ENCODE measurements at places on chromosomes 13 and 19. TPM values are rescaled to one million over a fixed set of nuclear protein-coding genes. Genes with fewer than 3 reads are reported as not detected.

GRCh38 chr13:24362435-24362952, 53.1 kb downstream of the C1QTNF9 start:
- DNase-seq = no peak

- peak; percentile 61 for DNase-seq
Observed at GRCh38 chr19:29454109-29454508, 71.7 kb upstream of the VSTM2B start.

DNA sequence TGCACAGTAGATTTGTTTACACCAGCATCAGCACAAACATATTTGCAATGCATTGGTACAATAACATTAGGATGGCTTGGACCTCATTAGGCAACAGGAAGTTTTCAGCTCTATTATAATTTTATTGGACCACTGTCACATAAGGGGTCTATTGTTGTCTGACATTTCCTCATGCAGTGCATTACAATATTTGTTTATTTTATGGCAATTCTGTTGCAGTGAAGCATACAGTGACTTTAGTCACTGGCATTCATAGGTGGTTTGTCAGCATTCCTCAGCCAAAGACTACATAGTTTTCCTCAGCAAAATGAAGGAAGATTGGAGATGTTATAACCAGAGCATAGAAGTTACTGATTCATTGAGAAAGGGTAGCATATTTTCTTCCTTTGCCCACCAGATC, 1732.9 kb downstream of the PCDH9 start:
- DNase-seq = no peak

DNA sequence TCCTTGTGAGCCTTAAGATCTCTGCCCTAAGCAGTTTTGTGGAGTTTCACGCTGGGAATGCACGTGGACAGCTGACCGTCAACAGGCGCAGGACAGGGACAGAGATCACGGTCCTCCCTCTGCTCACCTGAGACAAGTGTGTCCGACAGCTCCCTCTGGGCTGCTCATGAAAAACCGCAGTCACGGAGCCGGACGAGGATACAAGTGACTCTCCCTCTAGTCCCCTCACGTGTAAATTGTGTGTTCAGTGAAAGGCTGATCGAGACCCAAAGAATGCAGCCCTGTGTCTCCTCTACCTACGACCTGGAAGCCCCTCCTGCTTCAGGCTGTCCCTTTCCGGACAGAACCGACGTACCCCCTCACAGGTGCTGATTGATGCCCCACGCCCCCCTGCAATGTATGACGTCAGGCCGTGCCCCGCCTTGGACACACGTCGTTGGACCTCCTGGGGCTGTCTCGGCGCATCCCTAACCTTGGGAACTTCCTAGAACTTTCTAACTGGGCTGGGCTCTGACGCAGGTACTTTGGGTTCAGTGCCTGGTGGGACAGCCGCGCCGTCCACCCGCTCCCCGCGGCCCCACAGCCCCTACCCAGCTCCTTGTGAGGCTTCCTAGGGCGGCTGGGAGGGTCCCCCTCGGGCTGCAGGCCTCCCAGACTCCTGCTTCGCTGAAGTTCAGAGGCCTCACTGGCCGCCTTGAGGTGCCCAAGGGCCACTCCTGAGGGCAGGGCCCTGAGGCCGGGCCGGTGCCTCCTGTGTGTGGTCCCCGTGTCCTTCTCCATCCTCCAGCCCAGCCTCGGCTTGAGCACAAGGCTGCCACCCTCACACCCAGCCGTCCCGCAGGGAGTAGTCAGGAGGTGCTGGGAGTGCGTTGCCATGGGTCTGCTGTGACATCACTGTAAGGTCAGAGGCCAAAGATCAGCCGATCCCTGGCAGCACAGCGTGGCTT, at the start of gene C13orf46:
Gene C13orf46 (minus strand): TSS at position 859 of the 947 bp plus-strand sequence. CDS start 79 bp downstream, at position 780.
- DNase-seq = peak; percentile 40

DNA sequence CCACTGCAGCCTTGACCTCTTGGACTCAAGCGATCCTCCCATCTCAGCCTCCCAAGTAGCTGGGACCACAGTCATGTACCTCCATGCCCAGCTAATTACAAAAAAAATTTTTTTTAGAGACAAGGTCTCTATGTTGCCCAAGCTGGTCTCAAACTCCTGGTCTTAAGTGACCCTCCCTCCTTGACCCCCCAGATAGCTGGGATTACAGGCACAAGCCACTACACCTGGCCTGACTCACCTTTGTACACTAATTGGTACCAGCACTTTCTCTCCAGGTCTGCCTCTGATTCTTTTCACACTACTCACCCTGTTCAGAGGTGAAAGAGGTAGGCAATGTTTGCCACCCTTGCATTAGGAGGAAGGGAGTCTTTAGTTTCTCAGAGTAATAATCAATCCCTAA, 5.5 kb upstream of the EPS15L1 start:
- no peak for DNase-seq

DNA sequence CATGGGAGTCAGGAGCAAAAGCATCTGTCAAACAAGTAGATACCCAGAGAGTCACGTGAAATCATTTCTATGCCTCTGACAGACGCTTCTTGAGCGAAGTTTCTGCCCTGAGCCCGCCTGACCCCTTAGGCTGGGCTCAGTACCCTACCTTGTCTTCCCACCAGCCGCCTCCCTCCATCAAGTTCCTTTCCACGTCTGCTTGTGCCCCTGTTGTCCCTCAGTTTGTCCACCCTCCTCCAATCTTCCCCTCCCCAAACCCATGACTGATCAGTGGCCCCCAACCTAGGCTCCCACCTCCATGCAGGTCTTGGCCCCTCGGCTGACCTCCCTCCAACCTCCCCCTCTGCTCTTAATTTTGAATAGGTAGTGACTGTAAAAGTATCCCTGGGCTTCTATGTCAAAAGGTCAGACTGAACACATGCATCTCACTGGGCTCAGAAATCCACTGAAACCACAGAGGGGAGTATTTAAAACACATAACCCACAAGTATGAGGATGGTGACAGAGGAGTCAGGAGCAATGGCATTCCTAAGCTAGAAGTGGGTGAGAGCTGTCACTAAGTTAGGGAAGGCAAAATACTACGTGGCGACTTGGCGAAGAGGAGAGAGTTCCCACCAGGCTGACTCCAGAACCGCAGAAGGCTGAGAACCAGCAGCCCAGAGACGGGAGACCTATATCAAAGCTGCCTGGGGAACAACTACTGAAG, 1.7 kb upstream of the ZNF446 start:
- no peak for DNase-seq

DNA sequence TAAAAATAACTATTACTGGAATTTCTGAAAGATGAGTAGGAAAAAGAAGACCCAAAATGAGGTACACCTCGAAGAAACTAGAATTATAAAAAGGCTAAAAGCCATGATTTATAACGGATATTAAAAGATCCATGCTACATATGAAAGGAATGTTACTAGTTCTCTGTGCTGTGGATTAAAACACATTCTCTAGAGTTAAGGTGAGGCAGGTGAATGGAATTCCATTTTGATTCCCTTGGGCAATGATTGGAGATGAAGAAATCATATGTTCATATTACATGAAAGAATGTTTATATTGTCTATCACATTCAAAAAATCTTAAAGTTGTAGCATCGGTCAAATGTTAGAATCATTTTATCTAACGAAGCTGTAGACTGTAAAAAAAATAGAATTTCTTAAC, 783.7 kb downstream of the PCDH9 start:
- DNase-seq = no peak

- no peak for DNase-seq
Observed at GRCh38 chr19:40398417-40399131, 8.6 kb upstream of the HIPK4 start.

GRCh38 chr13:86918682-86919081, 752.5 kb upstream of the SLITRK5 start:
- DNase-seq = no peak

The CPAMD8 gene
- 5.4 TPM for total RNA-seq

GRCh38 chr19:10402441-10403038, 802 bp downstream of the CDC37 start:
- no peak for DNase-seq

Measured in aorta (tissue), 5 donors.